CD4-positive, alpha-beta T cell treated with Interleukin-12 subunit alpha and Interleukin-12 subunit beta, for 1 hour (primary cell): ENCODE measurements at places on chromosomes 2 and 18.
A peak's percentile ranks its signal among the peaks of the same experiment; 100 is the strongest.

GRCh38 chr2:26849056-26849999 is 1.4 kb downstream of the DPYSL5 start:
- DNase-seq = no peak

- peak; percentile 85 for DNase-seq
These were observed 13.3 kb upstream of the RAB17 start for GRCh38 chr2:237603718-237604362.

GRCh38 chr2:172894689-172895387 is 159.2 kb downstream of the RAPGEF4 start:
- DNase-seq = no peak

DNA sequence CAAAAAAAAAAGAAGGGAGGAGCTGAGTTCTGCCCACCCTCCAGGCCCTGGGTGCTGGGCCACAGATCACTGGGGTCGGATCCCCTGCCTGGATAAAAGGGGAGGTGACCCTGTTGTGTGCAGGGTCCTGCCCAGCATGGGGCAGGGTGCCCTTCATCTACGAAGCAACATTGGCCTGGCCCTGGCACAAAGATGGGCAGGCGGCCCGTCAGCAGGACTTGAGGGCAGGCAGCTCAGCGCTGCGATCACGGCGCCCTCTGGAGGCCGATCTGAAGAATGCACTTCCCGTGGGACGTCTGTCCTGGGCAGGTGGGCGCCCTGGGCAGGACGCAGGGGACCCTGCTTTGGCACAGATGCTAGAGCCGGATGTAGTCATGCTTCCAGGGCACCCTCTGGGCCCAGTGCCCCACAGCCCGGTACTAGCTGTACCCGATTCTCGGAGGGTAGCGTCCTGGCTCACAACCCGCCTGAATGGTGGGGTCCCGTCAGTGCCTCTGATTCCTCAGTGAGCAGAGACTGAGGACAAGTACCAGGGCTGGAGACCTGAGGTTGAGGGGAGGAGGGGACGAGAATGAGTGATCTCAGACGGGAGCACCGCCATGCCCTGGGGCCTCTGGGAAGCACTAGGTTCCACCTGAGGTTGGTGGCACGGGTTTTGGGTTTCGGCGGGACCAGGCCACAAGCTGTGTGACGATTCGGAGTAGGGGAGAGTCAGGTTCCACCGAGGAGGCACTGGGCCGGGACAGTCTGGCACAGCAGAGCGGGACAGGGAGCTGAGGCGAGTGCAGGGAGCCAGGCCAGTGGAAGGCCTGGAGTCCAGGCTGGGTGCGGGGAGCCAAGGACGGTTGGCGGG is 18.0 kb downstream of the ARID5A start:
- DNase-seq = peak; percentile 77

- no peak for DNase-seq
These were observed 331.8 kb upstream of the VWC2L start for GRCh38 chr2:214079032-214079431.

DNA sequence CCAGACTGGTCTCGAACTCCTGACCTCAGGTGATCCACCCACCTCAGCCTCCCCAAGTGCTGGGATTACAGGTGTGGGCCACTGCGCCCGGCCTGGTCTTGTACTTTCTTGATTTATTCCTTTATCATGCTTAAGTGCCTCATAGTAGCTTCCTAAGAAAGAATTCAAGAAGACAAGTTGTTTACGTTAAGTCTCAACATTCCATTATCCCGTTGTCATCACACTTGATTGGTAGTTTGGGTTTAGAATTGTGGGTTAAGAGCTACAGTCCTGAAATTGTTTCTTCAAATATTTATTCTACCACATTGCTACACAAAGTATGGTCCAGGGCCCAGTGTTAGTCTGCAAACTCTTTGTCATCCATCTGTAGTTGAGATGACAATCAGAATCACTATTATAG is 194.0 kb downstream of the VWC2L start:
- no peak for DNase-seq

DNA sequence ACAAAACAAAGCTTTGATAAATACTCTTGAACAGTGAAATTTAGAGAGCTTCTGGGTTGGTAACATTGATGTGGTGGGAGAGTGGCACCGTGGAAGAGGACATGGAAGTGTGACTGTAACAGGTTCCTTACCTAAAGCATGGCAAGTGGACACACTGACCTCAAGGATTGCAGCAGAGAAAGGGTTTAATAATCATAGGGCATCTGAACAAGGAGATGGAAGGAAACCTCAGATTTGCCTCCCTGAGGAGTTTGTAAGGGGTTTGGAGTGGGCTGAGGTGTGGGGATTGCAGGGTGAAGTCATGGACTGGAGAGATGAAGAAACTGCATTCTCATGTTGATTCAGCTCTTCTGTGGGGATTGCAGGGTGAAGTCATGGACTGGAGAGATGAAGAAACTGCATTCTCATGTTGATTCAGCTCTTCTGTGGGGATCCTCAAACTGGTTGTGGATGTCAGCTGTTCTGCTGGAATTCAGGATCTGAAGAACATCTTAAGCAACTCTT is 83.8 kb upstream of the TLK1 start:
- DNase-seq = no peak

DNA sequence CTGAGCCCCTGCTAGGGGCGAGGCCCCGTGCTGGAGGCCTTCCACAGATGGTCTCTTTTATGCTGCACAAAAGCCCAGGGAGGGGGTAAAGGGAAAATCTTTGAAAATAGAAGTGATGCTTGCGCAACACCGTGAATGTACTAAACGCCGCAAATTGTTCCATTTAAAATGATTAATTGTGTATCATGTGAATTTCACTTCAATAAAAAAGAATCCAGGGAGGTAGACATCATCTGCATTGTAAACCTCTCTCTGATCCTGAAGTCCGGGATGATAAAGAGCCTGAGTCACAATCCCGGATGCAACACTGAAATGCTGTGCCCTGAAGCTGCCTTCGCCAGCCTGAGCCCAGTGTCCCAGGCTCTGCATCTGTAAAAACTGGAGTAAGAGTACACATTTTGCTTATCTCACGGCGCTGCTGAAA is 107.7 kb upstream of the PPP1CB start:
- DNase-seq = no peak

GRCh38 chr2:101125374-101125773 is 25.8 kb downstream of the TBC1D8 start:
- no peak for DNase-seq

- DNase-seq = no peak
These were observed 134.3 kb upstream of the AQP4 start for GRCh38 chr18:26999797-27000196.

- DNase-seq = no peak
These were observed 423 bp upstream of the TTC27 start for GRCh38 chr2:32627441-32627813.

- DNase-seq = peak; percentile 11
These were observed 96.2 kb upstream of the SNTG2 start for GRCh38 chr2:854460-854859.

DNA sequence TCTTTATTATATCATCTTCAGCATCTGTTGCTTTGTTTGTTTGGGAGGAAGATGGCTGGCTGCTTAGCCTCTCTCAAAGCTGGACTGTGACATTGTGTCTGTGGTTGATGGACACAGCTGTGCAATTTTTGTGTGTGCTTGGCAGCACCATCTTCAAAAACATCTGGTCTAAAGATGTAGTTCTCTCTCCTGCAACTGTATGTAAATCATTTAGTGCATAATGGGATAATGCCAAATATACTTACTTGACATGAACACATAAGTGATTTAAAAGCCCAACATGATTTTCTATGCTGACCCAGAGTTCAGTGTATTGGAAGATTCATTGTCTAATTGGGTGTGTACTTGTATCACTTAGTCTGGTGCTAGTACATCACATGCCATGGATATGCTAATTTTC is 112.2 kb downstream of the MAP4K4 start:
- no peak for DNase-seq

GRCh38 chr2:47388888-47389287 is 14.1 kb upstream of the MSH2 start:
- no peak for DNase-seq

GRCh38 chr2:239994086-239994485 is 31.1 kb downstream of the NDUFA10 start:
- no peak for DNase-seq

GRCh38 chr2:170206805-170207407 is 29.0 kb downstream of the MYO3B start:
- no peak for DNase-seq

GRCh38 chr2:78540255-78540654 is 485.2 kb upstream of the REG3G start:
- no peak for DNase-seq

DNA sequence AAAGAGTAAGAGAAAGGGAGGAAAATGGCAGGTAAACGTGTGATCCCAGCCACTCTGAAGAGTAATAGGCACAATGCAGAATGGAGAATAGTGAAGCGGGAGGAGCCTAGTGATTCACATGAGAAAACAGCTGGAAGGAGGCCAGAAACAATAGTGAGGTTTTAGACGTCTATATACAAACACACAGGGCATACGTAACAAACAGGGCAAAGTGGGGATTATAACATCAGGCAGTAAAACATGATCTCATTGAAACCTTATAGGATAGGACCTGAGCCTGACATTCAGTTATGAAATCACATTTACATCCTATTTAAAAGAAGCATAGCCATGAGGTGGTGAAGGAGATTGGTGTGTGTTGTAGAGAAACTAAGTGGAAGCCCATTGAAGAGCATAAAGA is 33.0 kb upstream of the GATA6 start:
- no peak for DNase-seq
